Caki2 (cell line): ENCODE measurements at places on chromosomes 12 and 14. TPM values are rescaled to one million over a fixed set of nuclear protein-coding genes. Genes with fewer than 3 reads are reported as not detected.

GRCh38 chr14:74142523-74142922, 57.8 kb downstream of the LIN52 start:
- no peak for DNase-seq

The INSM2 gene
- not detected in 2 replicates for total RNA-seq

DNA sequence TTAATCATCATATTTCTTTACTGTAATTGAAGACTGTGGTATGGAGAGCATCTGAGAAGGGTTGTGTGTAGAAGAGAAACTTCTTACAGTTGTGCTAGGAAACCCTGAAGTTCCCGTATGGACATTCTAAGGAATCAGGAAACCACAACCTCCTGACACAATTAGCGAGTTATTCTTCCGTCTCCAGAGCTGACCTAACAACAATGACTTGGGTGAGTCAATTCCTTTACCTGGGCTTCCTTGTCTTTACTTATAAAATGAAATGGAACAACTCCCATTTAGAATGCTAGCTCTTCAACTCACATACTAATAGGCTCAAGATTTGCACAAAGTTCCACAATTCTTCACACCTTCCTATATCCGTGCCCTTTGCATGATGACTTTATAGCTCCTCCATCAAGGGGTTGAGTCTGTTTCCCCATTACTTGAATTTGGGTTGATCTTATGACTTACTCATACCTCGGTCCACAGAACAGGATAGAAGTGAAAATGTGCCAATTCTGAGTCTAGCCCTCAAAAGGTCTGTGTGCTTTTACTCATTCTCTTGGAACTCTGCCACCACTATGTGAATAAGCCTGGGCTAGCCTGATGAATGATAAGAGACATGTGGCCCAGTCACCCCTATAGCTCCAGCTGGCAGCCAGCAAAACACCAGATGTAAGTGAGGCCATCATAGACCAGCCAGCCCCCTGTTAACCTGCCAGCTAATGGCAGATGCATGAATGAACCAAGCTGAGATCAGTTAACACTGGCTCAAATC, 459.4 kb downstream of the ETNK1 start:
- DNase-seq: peak; percentile 79

The NPFF gene
- not detected in 2 replicates for total RNA-seq

DNA sequence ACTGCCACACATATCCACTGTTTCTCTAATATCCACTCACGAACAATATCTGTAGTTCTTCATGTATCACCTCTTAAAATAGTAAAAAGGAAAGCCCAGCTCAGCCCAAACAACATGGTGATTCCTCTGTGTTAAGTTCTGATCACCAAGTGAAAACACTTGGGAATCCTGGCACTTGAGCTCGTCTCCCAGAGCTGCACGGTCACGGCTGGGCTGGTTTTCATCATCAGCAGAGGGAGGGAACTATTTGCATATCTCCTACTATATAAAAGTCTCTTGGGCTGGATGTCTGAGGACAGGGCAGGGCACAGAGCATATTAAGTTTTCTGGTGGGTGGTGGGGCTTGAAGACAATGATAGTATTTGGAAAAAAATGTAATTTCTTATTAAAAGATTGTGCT, 870.6 kb downstream of the TMEM121 start:
- no peak for DNase-seq

The C14orf180 gene
- total RNA-seq: not detected in 2 replicates

- DNase-seq: no peak
Measured at GRCh38 chr12:127656266-127656665, 610.7 kb upstream of the TMEM132C start.

The SARNP gene
- total RNA-seq: 201 and 218 TPM in 2 replicates

The CCDC38 gene
- total RNA-seq: 0.14 and 0.20 TPM in 2 replicates

- peak; percentile 64 for DNase-seq
Measured at GRCh38 chr14:58663494-58664111, 25.8 kb downstream of the DACT1 start.

- no peak for DNase-seq
Measured at GRCh38 chr12:69885658-69886057, 60.6 kb downstream of the MYRFL start.

GRCh38 chr12:1065629-1066028, 74.6 kb downstream of the ERC1 start:
- DNase-seq: no peak
